ENCODE measurements at places on chromosomes 13 and 19.

DNA sequence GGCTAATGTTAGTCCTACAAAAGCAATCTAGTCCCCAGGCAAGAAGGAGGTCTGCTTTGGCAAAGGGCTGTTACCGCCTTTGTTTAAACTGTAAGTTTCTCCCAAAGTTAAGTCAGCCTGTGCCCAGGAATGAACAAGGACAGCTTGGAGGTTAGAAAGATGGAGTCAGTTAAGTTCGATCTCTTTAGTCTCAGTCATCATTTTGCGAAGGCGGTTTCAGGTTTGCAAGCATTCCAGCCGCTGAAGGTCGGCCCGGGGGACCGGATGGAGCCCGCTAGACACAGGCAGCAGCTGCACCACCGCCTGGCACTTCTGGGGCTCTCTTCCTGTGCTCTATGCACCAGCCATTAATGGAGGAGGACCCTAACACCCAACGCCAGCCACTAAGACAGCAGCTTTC, 91.3 kb downstream of the STK24 start:
- DNase-seq, result no peak

DNA sequence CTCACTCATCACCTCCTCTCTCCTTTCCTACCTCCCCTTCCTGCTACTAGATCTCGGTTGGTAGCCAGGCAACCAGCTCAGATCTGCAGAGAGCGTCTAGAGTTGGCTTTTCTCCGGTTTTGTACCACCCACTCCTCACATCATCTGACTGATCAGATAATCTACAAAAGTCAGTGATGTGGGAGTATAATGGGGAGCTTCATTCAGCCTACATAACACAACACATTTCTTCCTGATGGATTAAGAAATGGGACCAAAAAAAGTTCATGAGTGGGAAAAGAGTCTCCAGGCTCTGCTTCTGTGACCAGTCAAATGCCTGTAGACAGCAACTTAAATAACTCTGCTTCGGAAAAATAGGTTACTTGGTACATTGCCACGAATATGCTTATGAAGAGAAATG, 279.8 kb downstream of the DCLK1 start:
- DNase-seq, result no peak

DNA sequence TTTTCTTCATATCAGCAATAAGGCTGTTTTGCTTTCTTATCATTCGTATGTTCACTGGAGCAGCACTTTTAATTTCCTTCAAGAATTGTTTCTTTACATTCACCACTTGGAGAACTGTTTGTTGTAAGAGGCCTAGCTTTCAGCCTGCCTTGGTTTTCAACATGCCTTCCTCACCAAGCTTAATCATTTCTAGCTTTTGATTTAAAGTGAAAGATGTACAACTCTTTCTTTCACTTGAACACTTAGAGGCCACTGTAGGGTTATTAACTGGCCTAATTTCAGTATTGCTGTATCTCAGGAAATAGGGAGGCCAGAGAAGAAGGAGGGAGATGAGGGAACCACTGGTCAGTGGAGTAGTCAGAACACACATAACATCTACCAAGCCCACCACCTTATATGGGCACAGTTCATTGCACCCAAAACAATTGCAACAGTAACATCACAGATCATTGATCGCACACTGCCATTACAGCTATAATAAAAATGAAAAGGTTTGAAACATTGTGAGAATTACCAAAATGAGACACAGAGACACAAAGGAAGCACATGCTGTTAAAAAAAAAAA, 181.4 kb upstream of the TUBA3C start:
- DNase-seq, result no peak

GRCh38 chr19:46191356-46191755, 38.2 kb upstream of the IGFL1 start:
- no peak for DNase-seq

DNA sequence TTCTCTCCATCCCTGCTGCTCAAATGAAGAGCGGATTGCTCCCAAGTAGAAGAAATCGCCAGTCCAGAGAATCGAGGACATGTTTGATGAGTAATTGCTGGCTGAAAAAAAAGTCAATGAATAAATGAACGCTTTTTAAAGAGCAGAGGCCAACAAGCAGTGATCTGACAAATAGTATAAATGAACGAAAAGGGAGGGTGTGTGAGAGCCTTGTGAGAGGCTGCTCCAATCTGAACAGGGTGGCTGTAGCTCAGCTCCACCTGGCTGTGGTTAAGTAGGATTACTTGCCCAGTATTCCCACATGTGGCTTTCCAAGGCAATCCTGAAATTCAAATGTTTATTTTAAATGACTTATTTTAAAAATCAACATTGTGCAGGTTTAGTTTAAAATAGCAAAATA, 117.1 kb downstream of the TSHZ3 start:
- no peak for DNase-seq

DNA sequence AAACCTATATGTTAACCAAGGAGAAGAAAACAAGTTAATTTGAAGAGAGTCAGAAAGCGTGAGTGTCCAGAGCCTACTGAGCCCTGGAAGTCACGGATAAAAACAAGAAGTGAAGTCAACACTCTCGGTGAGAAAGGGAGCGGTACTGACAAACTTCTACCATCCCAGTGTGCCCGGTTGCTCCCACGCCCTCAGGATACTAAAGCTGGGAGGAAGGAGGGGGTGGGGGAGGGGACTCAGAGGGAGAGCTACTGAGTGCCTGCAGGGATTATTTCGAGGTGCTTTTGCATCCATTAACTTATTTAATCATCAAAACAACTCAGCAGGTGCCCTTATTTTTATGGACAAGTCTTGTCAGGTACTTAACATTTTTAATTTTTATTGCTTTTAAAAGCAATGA, 166.2 kb downstream of the ZIC5 start:
- no peak for DNase-seq

DNA sequence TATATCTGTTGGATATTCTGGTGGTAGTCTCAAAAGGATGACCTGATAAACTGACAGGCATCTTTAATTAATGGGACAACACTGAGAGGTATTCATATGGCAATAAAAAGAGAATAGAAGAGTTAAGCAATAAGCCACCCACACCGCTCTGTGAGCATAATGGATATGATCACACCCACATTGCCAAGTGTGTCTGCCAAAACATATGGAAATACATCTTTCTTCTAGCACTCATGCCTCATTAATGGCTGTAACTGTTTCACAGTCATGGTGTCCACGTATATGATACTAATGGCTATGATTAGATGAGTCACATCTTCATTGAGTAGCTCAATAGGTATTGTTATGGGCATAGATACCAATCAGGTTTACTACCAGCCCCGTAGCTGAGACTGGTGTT, 13.1 kb downstream of the IGFL3 start:
- no peak for DNase-seq

- no peak for DNase-seq
Measured at GRCh38 chr19:13913352-13913751, 7.4 kb downstream of the CC2D1A start.

- DNase-seq, result no peak
Measured at GRCh38 chr13:112107289-112107688, 40.3 kb downstream of the SOX1 start.

DNA sequence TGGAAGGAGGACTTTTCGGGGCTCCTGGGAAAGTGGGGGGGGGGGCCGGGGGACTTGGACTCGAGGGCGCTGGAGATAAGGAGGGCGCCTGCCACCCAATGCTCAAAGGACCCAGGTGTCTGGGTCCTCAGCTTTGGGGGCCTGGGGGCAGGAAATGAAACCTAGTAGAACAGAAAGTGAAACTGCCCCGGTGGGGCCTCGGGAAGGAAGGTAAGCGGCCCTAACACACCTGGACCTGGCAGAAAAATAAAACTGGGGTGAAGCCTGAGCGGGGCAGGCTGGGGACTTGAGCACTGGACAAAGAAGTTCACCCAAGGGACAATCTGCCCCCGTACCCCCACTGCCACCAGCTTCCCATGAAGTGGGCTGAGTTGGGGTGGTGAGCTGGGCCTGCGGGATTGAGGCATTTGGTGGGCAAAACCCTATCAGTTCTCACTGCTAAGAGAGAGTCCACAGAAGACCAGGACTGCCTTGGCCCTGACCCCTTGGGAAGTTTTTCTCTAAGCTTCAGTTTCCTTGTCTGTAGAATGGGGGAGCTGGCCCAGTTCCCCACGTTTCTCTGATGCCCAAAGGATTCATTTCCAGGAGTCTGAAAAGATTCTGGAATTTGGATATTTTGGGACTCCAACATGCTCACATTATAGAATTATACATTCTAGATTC, 2.3 kb downstream of the PRKD2 start:
- DNase-seq, result peak; percentile 78

DNA sequence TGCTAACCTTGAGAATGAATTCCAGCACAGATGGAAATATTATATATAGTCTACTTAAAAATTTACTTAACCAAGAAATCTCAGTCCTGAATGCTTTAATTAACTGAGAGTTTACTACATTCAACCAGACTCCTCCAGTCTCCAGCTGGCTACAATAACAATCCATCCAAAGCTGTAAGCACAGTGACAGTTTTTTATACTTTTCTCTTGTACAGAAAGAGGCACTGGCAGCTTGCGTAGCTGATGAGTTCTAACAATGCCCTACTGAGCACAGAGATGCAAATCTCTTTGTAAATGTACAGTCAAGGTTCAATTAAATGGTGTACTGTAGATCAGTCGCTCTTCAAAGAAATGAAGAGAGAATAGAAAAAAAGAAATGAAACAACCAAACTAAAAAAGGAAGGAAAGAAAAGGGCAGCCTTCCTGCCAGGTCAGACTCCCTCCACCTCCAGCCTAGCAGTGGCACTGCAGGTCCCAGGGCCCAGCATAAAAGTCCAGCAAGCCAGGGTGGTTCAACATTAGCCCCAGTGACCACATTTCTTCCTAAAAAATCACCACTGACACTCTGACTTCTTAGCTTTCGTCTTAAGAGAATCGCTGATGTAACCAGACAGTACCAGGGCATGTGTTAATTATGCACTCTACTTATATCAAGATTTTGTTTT, 88.4 kb downstream of the SACS start:
- no peak for DNase-seq

- DNase-seq, result no peak
Measured at GRCh38 chr13:94312511-94313216, 166.8 kb downstream of the DCT start.

DNA sequence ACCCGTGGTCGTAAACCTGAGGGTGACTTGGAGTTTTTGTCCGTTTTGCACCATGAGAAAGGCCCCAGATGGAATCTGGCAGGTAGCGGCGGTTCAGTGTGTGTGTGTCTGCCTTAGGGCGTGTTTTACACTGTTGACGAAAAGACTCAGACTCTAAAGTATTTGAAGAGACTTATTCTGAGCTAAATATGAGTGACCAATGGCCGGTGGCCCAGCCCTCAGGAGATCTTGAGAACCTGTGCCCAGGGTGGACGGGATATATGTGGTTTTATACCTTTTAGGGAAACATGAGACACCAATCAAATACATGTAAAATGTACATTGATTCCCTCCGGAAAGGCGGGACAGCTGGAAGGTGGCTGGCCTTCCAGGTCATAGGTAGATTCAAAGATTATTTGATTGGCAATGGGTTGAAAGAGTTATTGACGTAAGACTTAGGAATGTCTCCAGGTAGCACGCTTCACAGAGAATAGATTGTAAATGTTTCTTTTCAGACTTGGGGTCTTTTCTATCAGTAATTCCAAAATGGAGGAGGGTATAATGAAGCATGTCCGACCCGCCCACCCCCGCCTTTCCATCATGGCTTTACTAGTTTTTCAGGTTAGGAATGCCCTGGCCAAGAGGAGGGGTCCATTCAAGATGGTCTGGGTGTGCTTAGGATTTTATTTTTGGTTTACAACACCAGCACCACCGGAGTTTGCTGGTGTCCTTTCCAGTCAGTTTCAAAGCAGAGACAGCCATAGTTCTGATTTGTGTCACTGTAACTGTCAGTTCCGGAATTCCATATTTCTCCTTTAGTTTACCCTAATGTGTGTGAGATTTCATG, 1.0 kb upstream of the ZNF529 start:
- DNase-seq, result no peak

DNA sequence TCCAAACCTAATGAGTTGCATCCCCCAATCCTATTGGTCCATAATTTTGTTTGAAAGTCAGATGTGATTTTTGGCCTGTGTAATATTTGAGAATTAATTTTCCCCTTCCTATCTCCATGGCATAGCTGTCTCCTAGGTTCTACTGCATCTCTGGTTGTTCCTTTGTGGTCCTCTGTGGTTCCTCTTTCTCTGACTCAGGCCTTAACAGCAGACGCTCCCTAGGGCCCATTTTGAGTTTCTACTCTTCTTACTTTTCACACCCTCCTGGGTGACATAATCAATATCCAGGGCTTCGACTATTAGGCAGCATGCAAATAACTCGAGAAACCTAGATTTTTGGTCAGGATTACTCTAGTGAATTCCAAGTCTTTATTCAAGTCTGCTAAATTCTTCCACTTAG, 160.7 kb downstream of the RFC3 start:
- no peak for DNase-seq

GRCh38 chr13:88429862-88430261, 758.7 kb downstream of the SLITRK5 start:
- no peak for DNase-seq

- peak; percentile 73 for DNase-seq
Measured at GRCh38 chr13:98480915-98481877, 95.7 kb downstream of the STK24 start.

DNA sequence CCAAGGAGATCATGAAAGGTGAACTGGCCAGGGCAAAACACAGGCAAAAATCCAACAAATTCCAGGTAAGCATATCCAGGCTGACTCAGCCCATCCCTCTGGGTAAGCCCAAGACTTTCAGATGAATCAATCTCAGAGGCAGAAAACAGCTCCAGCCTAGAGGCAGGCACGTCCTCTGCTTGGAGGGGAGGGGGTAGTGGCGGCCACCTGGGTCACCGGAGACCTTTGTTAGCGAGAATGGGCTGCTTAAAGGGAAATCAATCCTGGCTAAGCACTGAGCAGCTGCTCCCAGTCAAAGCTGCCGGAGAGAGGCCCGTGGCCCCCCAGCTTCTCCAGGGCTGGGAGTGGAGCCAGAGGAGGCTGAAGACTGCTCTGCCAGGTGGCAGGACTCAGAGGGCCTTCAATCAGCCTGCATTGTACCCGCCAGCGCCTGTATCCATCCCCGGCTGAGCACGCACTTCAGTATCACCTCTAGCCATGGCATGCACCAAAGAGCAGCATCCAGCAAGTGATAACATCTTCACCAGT, 48.2 kb downstream of the PIN1 start:
- DNase-seq, result no peak
